ENCODE measurements at places on chromosomes 4 and X.
A peak's percentile ranks its signal among the peaks of the same experiment; 100 is the strongest.

DNA sequence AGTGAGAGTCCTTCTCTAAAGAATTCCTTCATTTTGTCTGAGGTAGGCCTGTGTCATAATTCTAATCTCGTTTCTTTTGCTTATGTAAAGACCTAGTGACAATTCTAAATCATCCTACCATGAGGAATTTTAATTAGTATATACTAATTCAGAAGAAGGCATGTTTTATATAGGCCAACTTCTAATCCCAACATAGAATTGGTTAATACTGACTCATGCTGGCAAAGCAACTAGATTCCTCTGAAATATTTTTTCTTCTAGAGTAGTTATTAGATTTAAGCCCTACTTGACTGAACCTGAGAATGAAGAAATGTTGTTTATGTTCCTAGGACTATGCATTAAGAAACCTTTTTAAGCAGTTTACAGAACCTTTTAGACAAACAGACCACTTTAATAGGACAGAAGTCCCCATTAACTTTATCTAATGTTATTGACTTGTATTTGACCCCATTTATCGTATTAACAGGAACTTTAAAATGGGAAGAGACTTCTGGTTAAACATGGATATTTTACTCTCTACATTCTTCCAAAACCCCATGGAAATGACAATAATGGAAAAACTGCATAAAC is 56.1 kb upstream of the EIF1AX start:
- no peak for ATAC-seq

DNA sequence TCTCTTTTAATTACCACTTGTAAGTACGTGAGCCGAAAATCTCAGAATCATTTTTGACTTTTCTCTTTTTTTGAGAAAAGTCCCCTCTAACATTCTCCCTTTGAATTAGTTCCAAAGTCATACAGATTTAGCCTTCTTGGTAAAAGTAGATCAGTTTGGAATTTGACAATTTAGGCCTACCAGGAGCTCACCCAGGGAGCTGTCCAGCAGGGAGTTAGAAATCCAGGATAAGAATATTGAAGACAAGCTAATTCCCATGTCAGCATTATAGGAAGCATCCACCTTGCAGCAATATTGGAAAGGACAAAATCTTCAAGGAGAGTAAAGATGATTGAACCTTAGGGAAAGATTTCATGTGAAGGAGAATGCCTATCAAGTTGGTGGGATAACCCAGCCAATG is 352.2 kb upstream of the CPEB2 start:
- no peak for ATAC-seq

- no peak for ATAC-seq
These were observed 131.7 kb downstream of the SPCS3 start for GRCh38 chr4:176451443-176451842.

GRCh38 chr4:126731062-126731461 is 901.7 kb upstream of the INTU start:
- no peak for ATAC-seq

GRCh38 chrX:87434618-87435017 is 83.0 kb upstream of the KLHL4 start:
- ATAC-seq, result no peak

DNA sequence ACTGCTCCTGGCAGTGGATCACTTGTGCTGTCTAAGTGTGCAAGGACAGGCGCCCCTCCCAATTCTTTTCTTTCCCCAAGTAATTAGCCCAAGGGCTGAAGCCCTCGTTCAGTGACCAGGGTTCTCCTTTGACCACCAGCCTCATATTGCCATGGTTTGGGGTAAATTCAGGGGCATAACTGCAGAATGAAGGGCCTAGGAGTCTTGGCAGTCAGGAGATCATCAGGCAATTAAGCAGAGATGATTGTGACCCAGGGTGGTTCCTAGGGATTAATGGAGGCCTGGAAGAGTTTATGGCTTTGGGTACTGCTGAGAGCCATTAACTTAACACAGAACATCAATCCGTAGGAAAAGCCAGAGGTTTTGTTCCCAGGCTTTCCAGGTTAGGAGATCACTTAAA is 170.7 kb downstream of the PTTG2 start:
- ATAC-seq, result no peak

- no peak for ATAC-seq
These were observed 71.6 kb downstream of the GPC3 start for GRCh38 chrX:133913658-133914388.

DNA sequence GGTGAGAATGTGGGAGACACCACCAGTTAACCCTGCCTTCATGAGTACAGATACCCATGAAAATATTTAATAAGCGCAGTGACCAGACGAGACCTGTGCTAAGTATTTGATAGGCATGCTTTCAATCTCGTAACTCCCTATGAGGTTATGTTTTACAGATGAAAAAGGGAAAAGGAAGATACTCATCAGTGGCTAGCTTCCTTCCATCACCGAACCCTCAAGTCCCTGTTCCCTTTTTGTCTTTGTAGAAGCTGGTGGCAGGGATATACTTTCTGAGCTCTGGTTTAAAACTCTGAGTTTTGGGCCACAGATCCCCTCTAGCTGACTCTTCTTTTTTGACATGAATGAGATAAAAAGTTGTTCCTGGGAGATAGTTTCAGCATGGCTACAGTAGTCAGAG is 26.3 kb downstream of the AFF1 start:
- no peak for ATAC-seq

GRCh38 chrX:138018145-138018799 is 452.3 kb downstream of the ZIC3 start:
- ATAC-seq, result no peak

GRCh38 chr4:182741914-182742313 is 175.3 kb downstream of the DCTD start:
- no peak for ATAC-seq

DNA sequence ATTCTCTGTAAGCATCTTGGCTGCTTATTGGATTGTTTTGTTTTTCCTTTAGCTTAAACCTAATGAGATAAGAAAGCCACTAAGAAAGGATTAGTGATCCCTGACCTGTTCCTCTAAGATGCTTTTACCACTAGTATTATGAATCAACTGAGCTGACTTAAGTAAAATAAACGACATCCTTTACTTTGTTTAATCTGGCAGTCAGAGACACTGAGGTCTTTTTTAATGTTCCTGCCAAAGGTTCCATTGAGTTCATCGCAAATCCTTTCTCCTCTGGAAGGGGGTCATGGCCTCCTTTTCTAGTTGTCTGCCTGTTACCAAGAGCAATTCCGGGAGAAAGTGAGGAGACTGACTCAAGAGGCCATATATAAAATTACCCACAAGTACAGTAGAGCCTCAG is 1038.3 kb upstream of the SLIT2 start:
- no peak for ATAC-seq

DNA sequence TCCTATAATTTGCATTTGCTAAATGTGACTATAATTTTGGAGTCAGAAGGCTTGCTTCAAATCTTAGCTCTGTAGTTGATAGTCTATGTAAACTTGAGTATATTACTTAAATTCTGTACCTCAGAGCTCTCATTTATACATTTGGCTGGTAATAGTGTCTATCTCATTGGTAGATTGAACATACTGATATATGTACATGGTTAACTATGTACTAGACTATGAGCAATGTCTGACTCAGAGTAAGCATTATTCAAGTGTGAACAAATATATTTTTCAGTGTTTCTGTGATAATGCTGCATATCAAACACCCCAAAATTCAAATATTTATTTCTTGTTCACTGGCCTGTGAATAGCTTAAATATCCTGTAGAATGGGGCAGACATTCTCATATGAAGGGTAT is 1568.9 kb upstream of the PABPC4L start:
- no peak for ATAC-seq

- no peak for ATAC-seq
These were observed 53.2 kb downstream of the MTM1 start for GRCh38 chrX:150621652-150622051.

- no peak for ATAC-seq
These were observed 221.6 kb upstream of the LCORL start for GRCh38 chr4:18242919-18243693.

DNA sequence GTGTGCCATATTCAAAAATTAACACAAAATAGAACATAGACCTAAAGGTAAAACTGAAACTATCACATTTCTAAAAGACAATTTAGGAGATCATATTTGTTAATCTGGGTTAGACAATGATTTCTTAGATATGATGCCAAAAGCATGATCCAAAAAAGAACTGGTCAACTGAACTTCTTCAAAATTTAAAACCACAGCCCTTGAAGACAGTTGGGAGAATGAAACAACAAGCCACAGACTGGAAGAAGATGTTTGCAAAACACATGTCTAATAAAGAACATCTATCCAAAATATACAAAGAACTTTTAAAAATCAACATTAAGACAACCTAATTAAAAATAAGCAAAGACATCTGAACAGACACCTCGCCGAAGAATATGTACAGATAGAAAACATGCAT is 19.5 kb downstream of the COMMD8 start:
- ATAC-seq, result no peak

DNA sequence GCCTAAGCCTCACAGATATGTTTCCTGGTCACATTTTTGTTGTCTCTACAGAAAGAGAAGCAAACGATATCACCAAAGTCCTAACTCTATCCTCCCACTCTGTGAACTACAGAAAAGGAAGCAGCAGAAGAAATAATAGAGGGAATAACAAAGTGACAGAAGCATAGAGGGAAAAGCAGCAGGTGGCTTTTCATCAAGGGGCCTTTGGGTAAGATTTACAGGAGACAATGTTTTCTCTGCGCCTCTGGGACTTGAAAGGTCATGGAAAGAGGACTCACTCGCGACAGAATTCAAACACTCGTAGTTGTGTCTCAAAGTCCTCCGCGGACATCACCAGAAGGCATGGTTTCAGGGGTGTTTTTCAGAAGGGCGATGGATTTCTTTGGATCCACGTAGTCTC is 66.1 kb downstream of the SORBS2 start:
- no peak for ATAC-seq

- peak; percentile 86 for ATAC-seq
These were observed 137.5 kb downstream of the AFAP1 start for GRCh38 chr4:7802093-7802726.

DNA sequence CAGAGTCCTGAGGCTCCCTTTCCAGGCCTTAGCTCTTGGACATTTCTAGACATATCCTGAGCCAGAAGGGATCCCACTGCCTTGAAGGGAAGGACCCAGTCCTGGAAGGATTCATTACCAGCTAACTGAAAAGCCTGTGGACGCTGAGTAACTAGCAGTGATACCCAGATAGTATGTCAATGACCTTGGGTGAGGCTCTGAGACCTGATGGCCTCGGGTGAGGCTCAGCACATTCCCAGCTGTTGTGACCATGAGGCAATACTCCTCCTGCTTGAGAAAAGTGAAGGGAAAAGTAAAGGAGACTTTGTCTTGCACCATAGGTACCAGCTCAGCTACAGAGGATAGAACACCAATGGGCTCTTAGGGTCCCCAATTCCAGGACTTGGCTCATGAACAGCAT is 268.1 kb downstream of the DKK2 start:
- no peak for ATAC-seq

DNA sequence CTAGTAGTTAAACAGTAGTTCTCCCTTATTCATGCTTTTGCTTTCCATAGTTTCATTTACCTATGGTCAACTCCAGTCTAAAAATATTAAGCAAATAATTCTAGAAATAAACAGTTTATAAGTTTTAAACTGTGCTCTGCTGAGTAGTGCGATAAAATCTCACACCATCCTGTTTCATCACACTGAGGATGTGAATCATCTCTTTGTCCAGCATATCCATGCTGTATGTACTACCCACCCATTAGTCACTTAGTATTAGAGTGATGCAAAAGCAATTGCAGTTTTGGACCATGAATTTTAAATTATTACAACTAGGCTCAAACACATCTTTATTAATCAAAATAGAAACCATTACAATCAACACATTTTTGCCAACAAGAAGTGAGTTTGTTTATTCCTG is 187.4 kb downstream of the TEX13C start:
- ATAC-seq, result no peak

- no peak for ATAC-seq
These were observed 1.6 kb downstream of the TBX22 start for GRCh38 chrX:80016182-80016581.

DNA sequence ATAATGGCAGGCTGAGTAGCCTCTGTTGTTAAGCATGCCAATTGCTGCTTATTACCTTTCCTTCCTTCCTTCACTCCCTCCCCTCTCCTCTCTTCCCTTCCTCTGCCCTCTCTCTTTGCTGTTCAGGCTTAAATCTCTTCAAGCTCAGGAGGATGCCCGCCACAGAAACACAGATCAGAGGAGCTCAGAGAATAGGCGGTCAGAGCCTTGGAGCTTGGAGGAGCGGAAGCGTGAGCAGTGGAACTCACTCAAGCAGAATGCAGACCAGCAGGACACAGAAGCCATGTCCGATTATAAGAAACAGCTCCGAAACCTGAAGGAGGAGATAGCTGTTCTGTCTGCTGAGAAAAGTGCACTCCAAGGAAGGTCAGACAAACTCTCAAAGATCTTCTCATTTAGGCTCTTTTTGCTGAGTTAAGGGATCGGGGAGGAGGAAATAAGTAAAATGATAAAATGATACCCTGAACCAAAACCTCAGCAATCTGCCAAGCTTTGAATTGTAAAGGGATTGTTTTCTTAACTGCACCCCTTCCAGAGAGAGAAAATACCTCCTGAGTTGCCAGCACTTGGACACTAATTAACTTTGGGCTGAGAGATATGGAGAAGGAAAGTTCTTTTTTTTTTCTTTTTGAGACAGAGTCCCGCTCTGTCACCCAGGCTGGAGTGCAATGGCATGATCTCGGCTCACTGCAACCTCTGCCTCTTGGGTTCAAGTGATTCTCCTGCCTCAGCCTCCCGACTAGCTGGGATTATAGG is 20.9 kb downstream of the SPATA18 start:
- no peak for ATAC-seq

- ATAC-seq, result no peak
These were observed 110.7 kb upstream of the TLR3 start for GRCh38 chr4:185958094-185958747.

- ATAC-seq, result no peak
These were observed 49.4 kb downstream of the RHOH start for GRCh38 chr4:40246011-40246900.

DNA sequence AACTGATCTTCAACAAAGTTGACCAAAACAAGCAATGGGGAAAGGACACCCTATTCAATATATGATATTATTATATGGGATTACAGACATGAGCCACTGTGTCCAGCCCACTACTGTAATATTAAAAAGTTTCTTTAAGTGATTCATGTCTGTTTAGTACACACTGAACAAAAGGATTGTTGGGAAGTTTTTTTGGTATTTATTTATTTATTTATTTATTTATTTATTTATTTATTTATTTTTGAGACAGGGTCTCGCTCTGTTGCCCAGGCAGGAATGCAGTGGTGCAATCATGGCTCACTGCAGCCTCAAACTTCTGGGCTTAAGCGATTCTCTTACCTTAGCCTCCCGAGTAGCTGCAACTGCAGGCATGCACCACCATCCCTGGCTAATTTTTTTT is 58.4 kb upstream of the PGAM4 start:
- no peak for ATAC-seq

DNA sequence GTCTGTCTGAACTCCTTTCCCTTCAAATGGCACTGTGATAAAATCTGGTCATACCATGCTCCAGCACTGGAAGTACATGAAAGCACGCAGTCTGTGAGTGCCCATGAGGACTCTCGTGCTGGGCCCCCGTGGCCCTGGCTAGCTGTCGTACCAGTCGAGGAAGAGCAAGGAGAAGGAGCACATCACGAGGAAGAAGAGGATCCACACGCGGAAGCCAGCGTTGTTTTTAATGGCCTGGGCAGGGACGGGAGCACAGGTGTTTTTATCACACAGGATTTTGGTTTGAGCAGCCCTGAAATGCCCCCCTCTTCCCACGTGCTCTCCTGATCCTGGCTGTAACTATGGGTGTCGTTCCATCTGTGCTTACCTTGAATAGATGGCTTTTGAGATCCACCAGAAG is 33.0 kb downstream of the NSG1 start:
- ATAC-seq, result no peak

Measured in esophagus mucosa (tissue), 1 donor.